ENCODE measurements at places on chromosomes 13 and 19.

GRCh38 chr13:50161052-50161451 is 145.8 kb downstream of the KCNRG start:
- DNase-seq = no peak

DNA sequence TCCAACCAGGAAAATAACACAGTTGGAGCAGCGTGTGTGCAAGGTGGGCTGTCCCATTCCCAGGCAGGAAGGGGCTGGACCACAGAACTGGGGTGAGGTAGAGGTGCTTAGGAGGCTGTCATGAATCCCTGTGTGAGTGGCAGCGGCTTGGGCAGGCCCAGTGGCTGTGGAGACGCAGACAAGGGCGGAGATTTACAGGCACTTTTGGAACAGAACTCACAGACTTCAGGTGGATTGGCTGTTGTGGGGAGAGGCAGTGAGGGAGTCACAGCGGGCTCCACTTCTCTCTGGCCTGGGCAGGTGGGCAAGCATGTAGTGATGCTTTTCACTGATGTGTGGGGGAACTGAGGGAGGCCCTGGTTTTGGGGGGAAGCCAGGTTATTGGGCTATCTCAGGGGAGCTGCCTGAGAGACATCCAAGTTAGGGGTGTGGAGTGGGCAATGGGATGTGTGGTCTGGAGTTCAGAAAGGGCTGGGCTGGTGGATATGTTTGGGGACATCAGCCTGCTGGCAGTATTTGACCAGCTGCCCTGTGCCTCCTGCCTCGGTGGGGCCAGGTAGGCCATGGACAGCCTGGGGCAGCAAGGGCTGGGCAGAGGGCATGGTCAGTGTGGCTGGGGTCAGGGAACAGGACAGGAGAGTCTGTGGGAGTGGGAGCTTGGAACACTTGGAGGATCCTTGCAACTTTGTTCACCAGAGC is 27.0 kb upstream of the ZNF492 start:
- DNase-seq = no peak

GRCh38 chr19:2110822-2111221 is 14.1 kb downstream of the IZUMO4 start:
- no peak for DNase-seq

GRCh38 chr19:53004242-53004641 is 9.5 kb upstream of the ERVV-1 start:
- DNase-seq = no peak

DNA sequence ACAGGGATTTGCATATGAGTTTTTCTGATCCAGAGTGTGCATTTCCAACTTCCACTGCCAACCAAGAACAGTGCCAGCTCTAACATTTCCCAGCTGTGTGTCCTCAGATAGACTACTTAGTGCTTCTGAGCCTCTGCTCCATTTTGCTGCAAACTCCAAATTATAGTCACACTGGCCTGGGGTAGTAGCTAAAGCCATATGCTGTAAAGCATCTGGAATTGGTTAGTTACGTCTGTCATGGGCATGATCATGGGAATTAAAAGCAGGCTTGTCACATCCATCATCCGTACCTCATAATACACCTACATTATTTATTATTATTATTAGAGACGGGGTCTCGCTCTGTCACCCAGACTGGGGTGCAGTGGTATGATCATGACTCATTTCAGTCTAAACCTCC is 7.1 kb downstream of the ELAVL3 start:
- no peak for DNase-seq

DNA sequence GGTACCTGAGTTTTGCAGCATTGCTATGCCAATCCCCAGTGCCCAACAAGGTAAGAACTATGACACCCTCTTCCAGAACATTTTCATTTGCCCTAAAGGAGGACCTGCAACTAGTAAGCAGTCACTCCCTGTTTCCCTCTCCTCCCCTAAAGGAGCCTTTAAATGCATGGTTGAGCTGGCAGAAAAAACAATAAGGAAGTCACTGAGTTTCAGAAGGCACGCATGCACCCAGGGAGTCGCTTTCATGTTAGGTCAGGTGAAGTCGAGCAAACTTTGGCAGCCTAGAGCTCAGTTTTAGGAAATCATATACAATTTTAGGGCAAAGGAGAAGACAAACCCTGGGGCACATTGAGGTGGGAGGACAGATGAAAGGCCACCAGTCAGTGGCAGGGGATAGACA is 11.8 kb downstream of the NLRP11 start:
- DNase-seq = no peak

GRCh38 chr19:5621945-5622464 is 571 bp downstream of the SAFB2 start:
- DNase-seq = no peak

DNA sequence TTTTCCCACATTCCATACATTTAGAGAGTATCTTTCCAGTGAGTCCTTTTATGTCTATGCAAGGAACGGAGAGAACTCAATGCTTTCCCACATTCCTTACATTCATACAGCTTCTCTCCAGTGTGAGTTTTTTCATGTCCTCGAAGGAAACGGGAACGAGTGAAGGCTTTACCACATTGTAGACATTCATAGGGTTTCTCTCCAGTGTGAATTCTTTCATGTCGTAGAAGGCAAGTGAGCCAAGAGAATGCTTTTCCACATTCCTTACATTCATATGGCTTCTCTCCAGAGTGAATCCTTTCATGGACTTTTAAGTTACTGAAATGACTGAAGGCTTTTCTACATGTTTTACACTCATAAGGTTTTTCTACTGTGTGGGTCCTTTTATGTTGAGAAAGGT is 17.1 kb downstream of the ZNF823 start:
- no peak for DNase-seq

GRCh38 chr13:75357576-75358289 is 124.2 kb downstream of the TBC1D4 start:
- DNase-seq = no peak

DNA sequence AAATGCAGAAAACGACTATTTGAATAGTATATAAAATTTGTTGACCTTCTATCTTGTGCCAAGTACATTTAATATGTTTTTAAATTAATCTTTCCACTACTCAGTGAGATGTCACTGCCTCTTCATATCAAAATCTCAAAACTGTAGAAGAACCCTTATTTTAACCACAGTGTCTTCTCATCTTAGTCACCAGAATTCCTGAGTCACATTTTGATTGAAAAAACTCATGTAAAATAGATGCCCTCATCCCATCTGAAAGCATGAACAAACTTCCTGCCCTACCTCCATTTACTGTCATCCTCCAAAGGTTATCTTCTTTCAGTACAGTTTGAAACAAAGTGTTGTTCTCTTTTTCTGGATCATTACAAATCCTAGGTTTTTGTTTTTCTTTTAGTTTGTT is 1215.4 kb downstream of the PCDH9 start:
- DNase-seq = no peak

GRCh38 chr13:46498650-46499049 is 54.3 kb upstream of the LRCH1 start:
- no peak for DNase-seq

DNA sequence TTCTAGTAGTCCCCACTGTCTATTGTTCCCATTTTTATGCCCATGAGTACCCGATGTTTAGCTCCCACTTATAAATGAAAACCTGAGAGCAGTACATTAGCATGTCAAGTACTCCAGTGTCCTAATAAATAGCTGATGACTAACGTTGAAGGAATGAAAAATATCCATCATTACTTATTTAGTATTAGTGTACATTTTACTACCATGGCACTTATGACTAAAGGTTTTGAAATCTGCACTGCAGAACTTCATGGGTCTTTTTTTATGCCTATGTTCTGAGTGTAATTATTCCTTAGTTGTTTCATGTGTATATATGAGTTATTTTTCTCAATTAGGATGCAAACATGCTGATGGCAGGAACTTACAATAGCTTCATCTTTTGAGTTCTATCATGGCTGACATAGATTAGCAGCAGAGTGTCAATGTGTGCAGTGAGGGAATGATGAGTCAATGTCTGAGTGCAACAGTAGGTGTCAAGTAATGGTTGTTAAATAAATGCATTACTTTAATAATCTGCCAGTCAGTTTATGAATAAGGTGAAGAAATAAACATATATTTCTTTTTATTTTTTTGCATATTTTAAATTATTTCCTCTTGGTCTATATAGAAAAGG is 188.4 kb downstream of the ITGBL1 start:
- DNase-seq = no peak

DNA sequence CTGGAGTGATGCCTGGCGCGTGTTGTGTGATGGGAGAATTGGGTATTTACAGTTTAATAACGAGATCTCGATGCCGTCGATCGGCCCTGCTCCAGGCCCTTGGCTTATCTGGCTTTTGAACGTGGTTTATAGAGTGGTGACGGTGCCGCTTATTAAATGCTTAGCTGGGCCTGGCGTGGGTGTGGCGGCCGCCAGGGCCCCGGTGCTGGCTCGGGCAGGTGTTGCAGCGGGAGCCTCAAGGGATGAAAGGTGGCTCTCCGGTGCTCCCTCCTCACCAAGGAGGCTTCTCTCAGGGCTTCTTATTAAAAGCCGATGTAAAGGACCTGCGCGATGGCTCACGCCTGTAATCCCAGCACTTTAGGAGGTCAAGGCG is 173.8 kb downstream of the KDM4B start:
- no peak for DNase-seq

DNA sequence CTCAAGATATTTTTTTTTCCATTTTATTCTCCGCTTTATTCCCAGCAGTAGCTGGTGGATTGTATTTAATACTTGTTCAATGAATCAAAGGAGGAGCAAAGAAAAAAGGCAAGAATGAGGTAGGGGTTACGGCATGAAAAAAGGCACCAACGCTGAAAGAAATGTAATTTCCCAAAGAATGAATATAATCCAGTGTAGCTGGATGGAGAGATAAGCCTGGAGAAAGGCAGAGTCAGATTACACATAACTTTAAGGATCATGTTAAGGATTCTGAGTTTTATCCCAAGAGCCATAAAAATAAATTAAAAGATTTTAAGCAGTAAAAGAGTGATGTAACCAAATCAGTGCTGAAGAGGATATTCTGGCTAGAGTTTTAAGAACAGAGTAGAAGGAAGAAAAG is 67.7 kb downstream of the RBM26 start:
- no peak for DNase-seq
